ENCODE measurements at places on chromosomes 7 and 10.

- DNase-seq = no peak
Observed at GRCh38 chr7:136064081-136064480, 86.9 kb upstream of the MTPN start.

DNA sequence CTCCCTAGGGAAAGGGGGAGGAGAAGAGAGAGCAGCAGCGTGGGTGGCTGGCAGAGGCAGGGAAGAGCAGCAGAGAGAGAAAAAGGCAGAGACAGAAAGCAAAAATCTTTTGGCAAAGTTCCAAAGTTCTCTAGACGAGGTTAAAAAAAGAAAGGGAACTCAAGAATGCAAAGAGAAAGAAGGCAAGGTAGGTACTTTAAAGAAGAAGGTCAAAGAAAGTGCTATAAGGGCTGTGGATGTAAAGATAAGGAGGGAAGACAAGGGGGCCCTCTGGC is 20.2 kb upstream of the OPTN start:
- no peak for DNase-seq

DNA sequence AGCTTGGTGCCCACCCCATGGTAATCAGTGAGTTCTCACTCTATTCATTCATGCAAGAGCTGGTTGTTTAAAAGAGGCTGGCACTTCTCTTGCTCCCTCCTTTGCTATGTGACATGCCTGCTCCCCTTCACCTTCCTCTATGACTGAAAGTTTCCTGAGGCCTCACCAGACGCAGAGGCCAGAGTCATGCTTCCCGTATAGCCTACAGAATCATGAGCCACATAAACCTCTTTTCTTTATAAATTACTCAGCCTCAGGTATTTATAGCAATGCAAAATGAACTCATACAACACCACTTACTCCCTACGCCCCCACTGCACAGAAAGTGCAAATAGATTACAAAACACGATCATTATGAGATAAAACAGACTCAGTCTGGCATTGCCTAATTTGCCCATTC is 39.0 kb downstream of the SEC61G start:
- DNase-seq = no peak

DNA sequence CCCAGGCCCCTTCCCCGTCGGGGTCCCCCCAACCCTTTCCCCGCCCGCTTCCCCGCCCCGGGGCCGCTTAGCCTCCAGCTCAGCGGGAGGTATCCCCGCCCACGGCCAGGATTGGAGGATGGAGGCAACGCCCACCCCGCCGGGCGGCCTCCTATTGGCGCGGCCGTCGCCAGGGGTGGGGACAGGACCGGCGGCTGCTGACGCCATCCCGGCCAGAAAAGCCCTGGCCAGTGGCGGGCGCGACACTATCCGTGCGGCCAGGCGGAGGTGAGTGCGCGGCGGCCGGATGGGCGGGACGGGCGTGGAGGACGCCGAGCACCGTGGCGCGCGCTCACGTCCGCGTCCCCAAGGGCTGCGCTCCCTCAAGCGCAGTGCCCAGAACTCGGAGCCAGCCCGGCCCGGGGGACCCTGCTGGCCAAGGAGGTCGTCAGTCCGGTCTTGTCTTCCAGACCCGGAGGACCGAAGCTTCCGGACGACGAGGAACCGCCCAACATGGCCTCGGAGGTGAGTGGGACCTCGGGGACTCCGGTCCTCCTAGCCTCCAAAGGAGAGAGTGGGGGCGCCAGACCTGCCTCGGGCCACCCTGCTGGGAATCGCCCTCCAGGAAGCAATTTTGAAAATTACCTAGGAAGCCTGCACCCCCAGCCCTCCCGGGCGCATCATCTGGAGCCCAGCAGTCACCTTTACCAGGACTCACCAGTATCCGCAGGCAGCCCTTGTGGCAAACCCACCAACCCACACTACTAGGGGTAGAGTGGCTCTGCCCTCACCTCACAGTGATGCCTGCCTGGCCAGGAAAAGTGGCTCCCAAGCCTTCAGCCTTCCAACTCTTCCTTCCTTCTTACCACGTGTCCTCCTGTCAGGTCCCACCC is at the start of gene ASL:
Gene ASL (plus strand): TSS at position 230 of the 872 bp plus-strand sequence. CDS start 263 bp downstream, at position 493.
- DNase-seq = peak; percentile 73

DNA sequence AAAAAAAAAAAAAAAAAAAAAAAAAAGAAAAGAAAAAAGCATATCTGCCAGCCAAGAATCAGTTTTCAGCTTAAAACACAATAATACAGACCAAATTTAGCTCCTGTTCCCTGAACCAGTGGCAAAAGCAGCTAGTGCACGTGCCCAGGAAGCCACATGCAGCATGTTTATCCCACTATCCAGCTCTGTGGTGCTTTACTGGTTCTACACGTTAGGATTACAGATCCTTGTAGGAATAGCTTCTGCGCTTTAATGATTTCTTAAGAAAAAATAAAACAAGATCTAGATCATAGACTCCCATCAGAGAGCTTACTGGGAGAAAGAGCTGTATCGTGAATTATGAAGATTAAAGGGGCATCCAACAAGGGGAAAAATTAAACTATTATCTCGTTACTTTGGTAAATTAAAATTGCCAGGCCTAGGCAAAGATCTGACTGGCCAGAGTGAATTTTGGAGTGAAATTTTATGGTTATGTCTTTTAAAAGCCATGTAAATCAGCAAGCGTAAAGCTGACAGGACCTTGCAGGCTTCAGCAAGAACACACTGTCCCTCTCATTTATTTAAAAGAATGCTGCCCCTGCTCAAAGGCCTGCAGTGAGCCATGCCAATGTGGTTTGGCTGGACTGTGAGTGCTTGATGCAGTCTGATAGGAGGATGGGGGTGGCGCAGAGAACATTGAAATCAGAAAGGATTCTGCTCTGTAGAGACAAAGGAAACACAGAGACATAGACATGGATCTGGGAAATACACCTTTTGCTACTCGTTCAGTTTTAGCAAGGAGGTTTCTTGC is 177.3 kb upstream of the PHYHIPL start:
- DNase-seq = no peak

GRCh38 chr10:69407621-69408301 is 9.0 kb downstream of the TACR2 start:
- DNase-seq = no peak

- no peak for DNase-seq
Observed at GRCh38 chr7:30977896-30978564, 14.3 kb downstream of the GHRHR start.

GRCh38 chr10:123604506-123604905 is 61.6 kb upstream of the GPR26 start:
- no peak for DNase-seq

GRCh38 chr7:107355616-107356015 is 114.2 kb upstream of the GPR22 start:
- no peak for DNase-seq

DNA sequence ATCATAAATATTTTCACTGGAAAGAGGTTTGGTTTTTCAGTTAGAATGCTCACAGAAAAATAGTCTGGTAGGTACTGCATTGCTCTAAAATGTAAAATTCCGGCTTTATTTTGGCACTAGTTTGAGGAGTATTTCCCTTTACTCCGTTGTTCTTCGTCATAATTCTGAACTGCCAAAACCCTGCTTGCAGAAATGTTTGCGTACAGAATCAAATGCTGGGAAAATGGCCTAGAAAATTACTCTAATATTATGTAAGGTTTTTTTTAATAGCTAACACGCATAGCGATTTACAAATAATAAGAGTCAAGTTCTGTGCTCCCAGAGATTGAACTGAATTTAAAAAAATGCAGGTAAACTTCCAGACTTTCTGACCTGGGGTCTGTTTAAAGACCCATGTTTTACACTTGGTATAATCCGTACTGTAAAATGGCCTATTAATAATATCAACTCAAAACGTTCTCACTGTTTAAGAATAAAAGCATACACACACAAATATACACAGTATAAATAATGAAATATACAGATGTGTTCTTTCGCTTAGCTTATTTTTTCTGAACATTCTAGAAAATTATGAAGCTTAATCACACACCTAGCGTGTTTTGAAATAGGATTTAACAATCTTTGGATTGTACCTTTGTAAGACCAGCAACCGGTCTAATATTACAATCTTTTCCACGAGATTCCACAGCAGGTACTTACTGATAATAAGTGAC is 23.5 kb upstream of the ANLN start:
- no peak for DNase-seq

- no peak for DNase-seq
Observed at GRCh38 chr7:54705436-54705835, 53.6 kb downstream of the SEC61G start.

- no peak for DNase-seq
Observed at GRCh38 chr10:42952931-42953683, 123.8 kb upstream of the RET start.

GRCh38 chr10:126650161-126650560 is 20.3 kb downstream of the C10orf90 start:
- DNase-seq = no peak

- DNase-seq = no peak
Observed at GRCh38 chr10:31678575-31679516, 249.8 kb downstream of the ARHGAP12 start.

GRCh38 chr7:143417734-143418383 is 9.2 kb upstream of the EPHA1 start:
- DNase-seq = no peak

DNA sequence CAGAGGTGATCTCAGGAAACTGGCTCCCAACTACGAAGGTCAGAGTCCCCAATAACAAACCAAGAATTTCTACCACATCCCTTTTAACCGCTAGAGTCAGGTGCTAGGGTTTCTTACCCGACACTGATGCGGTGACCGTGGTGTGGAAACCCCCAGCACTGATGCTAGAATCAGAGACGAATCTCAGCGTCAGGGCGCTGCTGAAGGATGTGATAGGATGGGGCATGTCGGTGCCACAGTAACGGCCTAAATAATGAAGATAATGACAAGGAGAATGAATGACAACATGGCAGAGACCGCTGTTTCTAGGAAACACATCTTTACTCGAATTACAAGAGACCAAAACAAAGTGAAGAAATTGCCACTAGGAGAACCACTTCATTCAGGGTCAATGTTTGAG is 131.1 kb upstream of the RSU1 start:
- DNase-seq = no peak

DNA sequence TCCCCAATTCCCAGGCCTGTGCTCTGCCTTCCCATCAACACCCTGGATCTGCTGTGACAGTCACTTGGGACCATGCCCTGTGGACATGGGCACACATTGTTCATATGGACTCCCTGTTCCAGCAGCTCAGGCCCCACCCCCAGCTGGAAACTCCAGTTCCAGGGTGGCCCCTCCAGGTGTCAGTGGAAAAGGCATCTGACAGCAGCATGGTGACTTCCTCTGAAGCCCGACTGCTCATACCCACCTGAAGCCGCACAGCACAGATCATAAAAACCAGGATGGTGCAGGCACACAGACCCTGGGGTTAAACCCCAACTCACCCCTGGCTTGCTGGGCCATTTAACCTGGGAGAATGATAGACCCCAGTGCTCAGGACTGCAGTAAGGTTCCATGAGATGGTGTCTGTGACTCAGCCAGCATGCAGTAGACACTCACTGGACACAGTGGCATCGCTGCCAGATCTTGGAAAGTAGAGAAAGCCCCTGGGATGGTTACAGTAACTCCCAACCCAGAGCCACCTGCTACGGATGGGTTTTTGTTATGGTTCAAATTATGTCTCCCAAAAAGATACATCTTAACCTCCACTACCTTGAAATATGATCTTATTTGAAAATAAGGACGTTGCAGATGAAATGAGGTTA is 72.6 kb upstream of the NANOS1 start:
- DNase-seq = no peak

DNA sequence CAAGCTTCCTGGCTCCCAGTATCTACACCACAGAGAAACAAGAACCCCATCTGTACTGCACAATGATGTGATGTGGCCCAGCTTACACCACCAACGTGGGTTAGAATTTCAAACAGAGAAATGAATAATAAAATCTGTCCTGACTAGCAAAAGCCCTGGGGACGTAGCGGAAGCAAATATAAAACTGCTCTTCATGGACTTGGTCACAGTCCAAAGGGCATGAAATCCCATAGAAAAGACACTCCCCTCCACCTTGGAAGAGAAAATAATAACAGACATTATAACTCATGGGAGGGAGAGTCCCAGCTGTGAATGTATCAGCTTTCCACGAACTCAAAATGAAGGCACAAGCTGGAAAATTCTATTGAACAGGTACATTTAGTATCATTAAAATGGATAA is 205.3 kb upstream of the GALNT17 start:
- no peak for DNase-seq

DNA sequence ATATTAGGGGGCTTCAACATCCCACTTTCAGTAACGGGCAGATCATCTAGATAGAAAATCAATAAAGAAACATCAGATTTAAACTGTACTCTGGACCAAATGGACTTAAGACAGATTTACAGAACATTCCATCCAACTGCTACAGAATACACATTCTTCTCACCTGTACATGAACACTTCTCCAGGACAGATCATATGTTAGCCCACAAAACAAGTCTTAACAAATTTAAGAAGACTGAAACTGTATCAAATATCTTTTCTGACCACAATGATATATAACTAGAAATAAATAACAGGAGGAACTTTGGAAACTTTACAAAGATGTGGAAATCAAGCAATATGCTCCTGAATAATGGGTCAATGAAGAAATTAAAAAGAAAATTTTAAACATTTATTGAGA is 86.7 kb downstream of the MICU1 start:
- no peak for DNase-seq

DNA sequence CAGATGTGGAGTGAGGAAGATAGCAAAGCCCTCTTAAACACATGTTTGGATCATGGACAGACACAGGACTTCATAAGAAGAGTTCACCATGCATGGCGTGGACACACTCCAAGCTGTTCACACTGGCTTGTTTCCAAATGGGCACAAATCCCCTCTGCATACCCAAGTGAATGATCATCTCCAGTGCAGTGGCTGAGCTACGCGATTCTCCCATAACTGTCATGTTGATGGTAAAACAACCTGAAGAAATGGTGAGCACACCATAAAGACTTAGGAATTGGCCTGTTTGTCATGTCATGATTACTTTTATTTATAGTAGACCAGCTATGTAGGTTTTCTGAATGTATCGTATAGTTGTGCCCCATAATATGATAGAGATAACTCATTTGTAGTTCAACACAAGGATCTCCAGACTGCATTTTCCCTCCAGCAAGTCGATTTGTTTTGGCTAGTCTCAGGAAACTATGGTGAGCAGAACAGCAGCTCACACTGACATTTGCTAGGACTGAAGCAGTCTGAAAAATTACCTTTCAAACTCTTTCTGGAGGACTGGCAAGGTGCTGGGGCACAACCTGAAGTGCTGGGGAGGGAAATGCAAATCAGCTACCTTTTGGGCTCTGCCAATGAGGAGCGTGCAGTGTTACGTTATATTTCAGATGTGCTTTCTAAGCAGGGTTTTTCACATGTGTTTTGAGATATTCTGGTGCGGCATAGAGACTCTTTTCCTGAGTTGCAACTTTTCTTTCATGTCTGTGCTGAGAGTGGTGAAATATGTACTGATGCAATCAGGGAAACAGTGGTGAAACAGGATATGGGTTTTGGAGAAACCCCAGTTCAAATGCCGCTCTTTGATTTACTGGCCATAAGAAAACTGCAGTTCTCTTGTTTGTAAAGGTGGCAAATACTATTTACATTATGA is 629.6 kb upstream of the DPP6 start:
- no peak for DNase-seq

- DNase-seq = no peak
Observed at GRCh38 chr10:4049348-4049747, 264.3 kb upstream of the KLF6 start.

GRCh38 chr10:50857579-50857978 is 27.8 kb downstream of the A1CF start:
- no peak for DNase-seq

- DNase-seq = no peak
Observed at GRCh38 chr7:117796889-117797288, 76.4 kb downstream of the CTTNBP2 start.

GRCh38 chr10:48556065-48556464 is 48.8 kb downstream of the ARHGAP22 start:
- no peak for DNase-seq

- DNase-seq = no peak
Observed at GRCh38 chr10:78720091-78720490, 348.7 kb upstream of the ZMIZ1 start.

- no peak for DNase-seq
Observed at GRCh38 chr10:5862360-5862961, 27.2 kb downstream of the ANKRD16 start.

Measured in T1000 (cell line).